ENCODE measurements at places on chromosomes 13 and 19.

DNA sequence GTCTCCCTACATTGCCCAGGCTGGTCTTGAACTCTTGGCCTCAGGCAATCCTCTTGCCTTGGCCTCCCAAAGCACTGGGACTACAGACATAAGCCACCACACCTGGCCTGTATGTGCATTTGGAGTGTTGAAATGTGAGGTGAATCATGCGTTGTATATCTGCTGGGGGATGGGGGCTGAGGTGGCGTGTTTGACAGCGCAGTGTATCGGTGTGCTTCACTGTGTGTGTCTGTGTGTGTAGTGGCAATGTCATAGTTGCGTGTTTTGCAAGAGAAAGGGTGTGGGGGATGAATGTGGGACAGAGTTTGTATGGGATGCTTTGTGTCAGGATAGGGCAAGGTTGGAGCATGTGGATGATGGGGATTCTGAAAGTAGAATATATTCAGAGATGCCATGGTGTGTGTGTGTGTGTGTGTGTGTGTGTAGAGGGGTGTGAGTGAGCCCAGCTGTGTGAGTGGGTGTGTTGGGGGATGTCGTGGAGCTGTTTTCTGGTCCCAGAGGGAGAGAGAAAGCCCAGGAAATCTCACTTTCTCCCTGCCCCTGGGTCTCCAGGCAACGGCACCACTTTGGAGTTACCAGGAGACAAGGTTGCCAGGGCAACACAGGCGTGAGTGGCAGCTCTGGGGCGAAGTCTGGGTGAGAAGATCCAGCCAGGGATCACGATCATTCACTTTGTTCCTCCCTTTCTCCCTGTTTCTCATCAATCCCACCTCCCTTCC lies 1.1 kb upstream of the SWSAP1 start:
- no peak for DNase-seq

DNA sequence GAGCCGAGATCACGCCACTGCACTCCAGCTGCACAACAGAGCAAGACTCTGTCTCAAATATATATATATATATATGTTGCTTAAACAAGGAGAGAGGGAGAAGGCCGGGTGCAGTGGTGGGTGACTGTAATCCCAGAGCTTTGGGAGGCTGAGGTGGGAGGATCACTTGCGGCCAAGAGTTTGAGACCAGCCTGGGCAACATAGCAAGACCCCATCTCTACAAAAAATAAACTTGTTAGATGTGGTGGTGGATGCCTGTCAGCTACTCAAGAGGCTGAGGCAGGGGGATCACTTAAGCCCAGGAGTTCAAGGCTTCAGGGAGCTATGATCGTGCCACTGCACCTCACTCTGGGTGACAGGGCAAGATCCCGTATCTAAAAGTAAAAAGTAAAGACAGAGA lies 5.3 kb upstream of the HSD17B14 start:
- DNase-seq = no peak

DNA sequence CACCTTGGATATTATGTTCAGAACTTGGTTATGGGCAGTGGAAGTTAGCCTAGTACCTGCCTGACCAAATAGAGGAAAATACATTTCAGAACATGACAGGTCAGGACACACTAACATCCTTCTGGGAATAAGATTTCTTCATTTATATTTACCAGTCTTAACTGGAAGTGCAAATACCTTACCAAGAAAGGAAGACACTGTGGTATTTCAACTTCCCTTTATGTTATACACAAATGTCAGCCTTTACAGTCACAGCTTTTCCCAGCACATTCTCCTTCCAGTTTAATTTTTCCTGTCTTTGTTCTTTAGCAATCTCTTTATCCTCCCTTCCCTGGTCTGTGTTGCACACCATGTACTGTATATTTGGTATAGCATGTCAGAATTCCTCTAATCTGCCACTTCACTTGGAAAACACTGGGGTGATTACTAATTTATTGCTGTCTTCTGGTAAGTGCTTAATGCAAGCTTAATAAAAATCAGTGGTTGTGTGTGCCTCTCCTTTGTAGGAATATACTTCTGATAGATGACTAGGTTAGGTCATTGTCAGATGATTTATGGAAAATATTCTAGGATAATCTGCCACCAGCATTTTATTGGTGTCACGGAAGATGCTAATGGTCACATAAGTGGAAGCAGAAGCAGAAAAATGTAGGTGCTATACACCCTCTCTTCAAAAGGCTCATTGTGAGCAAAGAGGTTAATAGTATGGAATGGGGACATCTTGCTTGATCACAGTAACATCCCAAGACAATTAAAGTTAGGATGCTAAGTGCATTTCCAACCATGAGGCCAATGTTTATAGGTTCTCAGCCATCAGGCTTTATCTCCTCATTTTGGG lies 124.3 kb upstream of the STARD13 start:
- DNase-seq = no peak

DNA sequence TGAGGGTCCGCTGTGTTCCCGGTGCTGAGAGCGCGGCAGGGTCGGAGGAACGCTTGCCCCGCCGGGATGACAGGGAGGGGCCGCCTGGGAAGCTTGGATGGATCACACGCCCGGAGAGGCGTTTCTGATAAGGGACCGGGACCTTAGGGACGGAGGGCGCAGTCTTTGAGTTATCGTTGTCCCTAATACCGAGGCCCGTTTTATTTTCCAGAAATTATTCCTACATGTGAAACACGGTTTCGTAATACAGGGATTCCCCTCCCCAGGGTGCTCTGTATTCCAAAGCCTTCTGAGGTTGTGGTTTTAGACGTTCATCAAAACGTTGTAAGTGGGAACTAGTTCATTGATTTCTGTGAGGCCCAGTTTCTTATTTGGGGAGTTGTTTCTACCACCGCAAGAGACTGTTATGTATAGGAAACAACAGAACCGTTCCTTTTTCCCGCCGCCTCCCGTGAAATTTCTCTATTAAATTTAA lies 752 bp downstream of the PDCD5 start:
- peak; percentile 48 for DNase-seq

DNA sequence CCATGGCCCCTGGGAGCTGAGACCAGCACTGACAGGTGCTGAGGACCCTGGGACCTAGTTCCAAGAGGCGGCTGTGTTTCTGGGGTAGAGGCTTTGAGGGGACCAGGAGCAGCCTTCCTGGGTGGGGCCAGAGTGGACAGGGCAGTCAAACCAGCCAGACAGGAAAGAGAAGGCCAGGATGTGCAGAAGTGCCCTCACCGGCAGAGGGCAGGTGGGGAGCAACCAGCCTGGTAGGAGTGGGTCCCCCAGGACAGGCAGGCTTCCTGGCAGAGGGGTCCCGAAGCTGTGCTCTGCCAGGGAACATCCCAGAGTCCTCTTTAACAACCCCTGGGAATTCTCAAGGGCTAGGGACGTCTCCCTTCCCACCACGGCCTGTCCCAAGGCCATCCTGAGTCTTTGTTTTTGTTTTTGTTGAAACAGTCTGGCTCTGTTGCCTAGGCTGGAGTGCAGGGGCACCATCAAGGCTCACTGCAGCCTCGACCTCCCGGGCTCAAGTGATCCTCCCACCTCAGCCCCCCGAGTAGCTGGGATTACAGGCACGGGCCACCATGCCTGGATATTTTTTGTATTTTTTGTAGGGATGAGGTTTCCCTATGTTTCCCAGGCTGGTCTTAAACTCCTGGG lies 3.0 kb upstream of the HIPK4 start:
- no peak for DNase-seq

GRCh38 chr19:48867123-48867745 lies 1.2 kb downstream of the PLEKHA4 start:
- no peak for DNase-seq

- DNase-seq = no peak
These were observed 13.2 kb upstream of the UQCR11 start for GRCh38 chr19:1618157-1619093.

DNA sequence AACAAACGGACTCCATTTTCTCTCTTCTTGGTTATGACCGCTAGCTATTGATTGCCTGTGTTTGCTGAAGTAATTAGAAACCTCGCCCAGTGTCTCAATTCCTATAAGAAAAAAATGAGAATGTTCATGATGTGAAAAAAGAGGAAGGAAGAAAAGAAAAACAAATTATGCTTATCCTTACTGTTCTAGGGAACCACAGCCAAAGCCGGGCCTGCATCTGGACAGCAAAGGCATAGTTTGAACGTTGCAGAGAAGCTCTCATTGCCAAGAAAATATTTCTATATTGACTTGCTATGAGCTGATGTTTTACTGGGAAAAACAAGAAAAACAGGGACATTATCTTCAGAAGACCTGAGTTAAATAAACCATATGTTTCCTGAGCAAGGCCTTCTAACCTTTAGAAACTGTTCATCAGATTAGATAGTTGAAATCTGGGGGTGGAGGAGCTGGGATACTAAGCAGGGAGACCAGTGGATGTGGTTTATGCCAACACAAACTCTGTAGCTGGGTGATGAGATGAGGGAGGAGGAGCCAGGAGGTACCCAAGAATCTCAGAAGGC lies 55.0 kb downstream of the EFNB2 start:
- no peak for DNase-seq

GRCh38 chr13:111286749-111287148 lies 33.7 kb upstream of the TEX29 start:
- DNase-seq = no peak

DNA sequence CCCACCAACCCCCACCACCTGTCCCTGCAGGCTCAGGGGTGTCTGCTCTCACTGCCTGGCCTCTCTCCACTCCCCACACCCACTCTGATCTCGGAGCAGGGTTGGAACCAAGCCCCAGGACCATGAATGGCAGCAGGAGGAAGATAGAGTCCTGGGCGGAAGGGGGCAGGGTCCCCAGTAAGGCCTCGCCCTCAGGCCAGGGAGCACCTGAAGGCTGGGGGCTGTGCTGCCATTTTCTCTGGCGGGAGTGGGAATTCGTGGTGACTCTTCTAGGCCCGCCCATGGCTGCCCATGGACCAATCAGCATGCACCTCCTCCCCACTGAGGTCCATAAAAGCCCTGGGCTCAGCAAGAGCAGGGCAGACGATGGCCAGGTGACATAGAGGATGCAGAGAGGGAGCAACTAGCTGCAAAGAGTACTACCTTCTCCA lies 25.0 kb downstream of the KBTBD6 start:
- no peak for DNase-seq

DNA sequence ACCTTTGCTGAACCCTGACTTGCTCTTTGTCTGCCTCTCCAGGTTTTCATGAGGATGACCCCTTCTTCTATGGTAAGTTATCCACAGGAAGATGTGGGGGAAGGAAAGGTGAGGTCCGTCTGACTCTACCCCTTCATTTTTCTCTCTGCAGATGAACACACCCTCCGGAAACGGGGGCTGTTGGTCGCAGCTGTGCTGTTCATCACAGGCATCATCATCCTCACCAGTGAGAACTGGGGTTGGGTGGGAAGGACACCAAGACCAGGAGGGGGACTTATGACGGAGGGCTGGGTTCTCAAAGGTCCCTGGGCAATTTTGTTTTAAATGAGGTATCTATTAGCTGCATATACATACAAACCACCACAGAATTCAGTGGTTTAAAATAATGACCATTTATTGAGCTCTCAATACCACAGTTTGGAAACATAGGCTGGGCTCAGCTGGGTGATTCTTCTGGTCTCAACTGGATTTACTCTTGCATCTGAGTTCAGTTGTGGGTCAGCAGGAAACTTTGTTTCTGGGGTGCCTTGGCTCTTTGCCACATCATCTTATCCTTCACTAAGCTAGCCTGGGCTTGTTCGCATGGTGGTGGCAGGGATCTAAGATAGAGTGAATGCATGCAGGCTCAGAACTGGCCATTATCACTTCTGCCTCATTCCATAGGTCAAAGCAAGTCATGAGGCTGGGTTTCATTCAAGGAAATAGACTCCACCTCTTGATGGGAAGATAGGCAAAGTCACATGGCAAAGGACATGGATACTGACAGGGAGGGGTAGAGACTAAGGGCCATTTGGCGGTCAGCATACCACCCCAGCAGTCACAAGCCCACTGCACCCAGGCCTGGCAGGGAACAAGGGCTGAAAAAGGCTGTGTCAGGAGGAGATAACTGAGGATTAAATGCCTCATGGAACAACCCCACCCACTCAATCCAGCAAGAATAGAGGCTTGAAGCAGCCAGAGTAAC lies 11.8 kb downstream of the FXYD5 start:
- no peak for DNase-seq

DNA sequence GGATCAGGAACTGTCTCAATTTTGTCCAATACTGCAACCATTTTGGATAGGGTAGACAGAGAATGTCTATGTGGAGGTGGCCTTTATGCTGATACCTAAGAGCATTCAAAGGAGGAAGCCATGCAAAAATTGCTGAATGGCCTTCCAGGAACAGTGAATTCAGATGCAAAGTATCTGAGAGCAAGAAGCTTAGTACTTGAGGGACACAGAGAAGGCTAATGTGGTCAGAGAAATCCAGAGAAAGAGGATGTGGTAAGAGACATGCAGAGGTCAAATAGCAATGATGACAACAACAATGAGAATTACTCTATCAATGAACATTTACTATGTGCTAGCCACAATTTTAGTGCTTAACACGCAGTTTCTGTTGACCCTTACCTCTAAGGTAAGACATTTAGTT lies 785.6 kb upstream of the KLHL1 start:
- DNase-seq = no peak

GRCh38 chr13:50476577-50477285 lies 366.8 kb downstream of the DLEU7 start:
- DNase-seq = no peak

DNA sequence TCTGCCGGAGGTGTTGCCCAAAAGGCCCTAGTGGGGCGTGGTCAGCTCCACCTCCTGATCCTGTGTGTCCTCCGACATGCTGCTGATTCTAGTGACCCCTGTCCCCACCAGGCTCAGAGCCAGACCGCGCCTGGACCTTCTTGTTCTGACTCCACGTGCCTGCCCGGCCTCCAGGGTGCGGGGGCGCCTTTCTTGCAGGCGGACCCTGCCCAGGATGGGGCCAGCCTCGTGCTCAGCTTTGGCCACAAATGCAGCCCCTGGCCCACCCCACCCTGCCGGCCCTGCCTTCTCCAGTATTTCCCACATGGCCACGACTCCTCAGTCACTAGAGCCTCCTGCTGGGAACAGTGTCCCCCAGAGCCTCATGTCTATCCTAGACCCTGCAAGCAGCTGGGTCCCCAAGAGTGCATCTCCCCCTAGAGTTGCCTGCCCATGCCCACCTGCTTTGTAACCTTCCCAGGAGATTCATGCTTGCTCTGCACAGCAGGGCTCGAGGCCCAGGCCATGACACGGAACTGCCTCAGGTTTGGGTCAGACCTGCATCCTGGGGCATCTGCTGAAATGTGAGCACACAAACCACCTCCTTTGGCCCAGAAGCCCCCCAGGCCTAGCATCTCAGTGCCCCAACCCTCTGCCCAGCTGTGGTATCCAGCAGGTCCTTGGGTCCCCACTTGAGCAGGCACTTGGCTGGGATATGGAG lies 27.0 kb downstream of the TMEM161A start:
- DNase-seq = no peak

GRCh38 chr19:14502334-14503092 lies 6.6 kb upstream of the GIPC1 start:
- DNase-seq = no peak

Measured in epithelial cell of proximal tubule (primary cell).